Frontal cortex (tissue), 4 donors: ENCODE measurements at places on chromosomes 1 and 21. TPM values are rescaled to one million over a fixed set of nuclear protein-coding genes. Genes with fewer than 3 reads are reported as not detected.

DNA sequence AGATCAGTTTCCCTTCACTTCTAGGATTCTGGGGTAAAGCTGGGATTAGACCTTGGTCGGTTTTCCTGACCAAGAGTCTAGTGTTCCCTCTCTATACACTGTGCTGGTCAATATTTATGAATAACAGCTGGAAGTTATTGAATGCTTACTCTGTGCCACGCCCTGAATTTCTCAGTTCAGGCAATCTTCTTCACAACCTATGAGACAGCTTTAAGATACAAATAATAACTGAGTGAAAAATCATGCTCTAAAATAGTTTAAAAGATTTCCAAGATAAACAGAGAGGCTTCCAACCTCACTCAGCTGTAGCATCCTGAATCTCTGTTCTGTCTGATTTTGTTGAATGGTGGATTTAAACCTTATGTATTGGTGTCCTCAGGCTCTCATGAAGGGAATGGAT lies 72.2 kb downstream of the GNG12 start:
- no peak for DNase-seq

DNA sequence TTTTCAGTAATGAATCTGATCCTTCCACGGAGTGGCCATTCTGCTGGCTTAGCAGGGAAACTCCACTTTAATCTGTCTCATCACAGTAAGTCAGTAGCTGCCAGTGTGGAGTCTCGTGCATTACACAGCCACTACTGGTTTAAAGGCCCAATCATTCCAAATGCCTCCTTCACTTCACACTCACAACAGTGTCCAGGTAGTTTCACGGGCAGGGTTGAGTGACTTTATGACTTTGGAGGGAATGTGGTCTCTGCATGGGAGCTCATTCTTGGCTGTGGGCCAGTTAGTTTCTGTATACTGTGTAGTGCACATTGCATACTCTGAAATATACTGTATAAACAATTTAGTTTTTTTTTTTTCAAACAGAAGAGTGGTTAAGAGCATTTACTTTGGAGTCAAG lies 34.6 kb upstream of the C1orf87 start:
- DNase-seq, result no peak

DNA sequence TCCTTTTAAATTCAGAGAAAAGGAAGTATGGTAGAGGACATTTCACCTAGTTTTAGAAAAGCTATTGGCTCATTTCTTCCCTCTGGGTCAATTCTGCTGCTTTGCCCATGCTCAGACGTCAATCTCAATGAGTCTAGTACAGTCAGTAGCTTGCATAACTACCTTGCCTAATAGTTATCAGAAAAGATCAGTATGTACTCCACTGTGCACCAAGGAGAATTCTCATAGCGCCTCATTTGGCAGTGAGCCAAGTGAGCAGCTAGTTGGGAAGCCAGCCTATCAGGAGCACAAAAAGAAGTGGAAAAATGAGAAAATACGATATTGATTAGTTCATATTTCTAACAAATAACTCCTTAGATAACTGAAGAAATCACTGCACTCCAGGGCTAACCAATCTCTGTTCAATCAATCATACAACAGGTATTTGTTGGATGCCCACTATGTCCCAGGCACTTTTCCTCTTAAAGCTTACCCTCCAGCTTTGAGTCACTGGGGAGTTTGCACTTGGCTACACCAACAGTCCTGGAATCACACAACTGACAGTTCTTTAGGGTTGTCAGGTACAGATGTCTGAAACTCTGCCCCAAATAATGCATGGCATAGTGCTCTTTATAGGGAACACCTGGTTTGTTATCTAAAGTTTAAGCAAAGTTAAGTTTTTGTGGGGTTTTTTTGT lies 50.2 kb downstream of the PRDX6 start:
- DNase-seq, result no peak

GRCh38 chr1:145979746-145980456 lies 15.4 kb downstream of the POLR3GL start:
- DNase-seq, result no peak

DNA sequence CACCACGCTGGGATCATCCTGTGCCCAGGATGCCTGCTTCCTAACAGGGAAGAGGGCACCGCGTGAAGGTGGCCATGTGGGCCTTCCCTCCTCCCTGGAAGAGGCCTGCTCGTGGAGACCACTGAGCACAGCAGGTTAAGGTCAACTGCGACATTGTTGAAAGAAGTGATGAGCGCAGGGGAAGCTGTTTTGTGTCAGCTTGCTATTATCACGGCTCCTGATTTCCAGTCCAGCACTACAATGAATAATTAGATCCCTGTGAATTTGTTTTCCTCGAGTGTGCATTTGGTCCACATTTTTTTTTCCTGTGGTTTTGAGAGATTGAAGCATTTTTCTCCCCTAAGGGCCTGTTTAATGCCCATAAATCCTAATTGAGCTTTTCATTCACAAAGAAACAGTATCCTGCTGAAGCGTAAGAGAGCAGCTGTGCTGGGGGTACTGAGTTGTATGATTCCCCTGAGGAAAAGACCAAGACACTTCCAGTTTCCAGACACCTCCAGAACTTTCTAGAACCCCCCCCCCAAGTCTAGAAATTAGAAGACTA lies 204.9 kb downstream of the KCNJ6 start:
- no peak for DNase-seq

GRCh38 chr1:6599141-6599975 lies 3.3 kb downstream of the KLHL21 start:
- no peak for DNase-seq

DNA sequence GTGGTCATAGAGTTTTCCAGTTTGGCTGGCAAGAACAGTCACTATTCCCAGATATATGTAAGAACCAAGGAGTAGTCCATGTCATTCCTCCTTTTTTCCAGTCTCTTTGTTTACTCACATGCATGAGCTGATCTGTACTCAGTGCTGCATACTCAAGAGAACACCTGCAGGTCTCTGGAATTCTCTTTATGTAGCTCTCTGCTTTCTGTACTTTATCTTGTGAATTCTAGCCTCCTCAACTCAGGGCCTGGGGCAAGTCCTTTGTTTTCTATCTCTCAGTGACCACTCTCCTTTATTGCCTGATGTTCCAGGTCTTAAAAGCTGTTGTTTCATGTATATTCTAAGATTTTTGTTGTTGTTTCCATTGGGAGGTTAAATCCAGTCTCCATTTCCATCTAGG lies 478.9 kb downstream of the DPYD start:
- no peak for DNase-seq

- DNase-seq, result no peak
Observed at GRCh38 chr1:107535091-107535490, 394.3 kb downstream of the NTNG1 start.

DNA sequence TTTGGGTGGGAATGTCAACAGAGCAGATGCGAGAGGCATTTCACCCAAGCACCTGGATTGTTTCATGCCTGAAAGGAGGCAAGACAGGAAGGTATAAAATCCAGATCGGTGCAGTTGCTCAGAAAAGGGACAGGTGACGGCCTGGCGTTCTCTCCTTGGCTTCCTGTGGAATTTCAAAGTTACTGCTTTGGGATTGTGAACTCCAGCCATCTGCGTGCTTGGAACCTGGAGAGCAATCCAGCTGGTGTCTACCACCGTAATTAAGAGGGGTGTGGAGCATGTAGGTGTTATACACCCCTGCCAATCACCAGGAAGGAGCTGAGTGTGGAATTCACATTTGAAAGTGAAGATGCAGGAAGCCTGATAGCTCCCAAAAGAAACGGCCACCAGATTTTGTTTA lies 286.1 kb downstream of the KIF26B start:
- DNase-seq, result no peak

- no peak for DNase-seq
Observed at GRCh38 chr1:5370311-5370710, 621.9 kb downstream of the NPHP4 start.

- DNase-seq, result peak; percentile 86
Observed at GRCh38 chr1:21782868-21783678, at the start of gene USP48. TSS of gene USP48 (minus strand) at chr1:21783149. CDS start at chr1:21782957, 192 bp downstream.

GRCh38 chr1:193581341-193581740 lies 394.9 kb upstream of the B3GALT2 start:
- no peak for DNase-seq

GRCh38 chr1:11854519-11854918 lies 4.2 kb downstream of the NPPB start:
- no peak for DNase-seq

Gene GJA9
- total RNA-seq, result not detected

Gene CD58
- total RNA-seq, result 6.1 TPM

Gene RAB3B
- total RNA-seq, result 7.7 TPM

Gene PLEKHO1
- 76.6 TPM for total RNA-seq
